ENCODE measurements at places on chromosomes 12 and 14.

DNA sequence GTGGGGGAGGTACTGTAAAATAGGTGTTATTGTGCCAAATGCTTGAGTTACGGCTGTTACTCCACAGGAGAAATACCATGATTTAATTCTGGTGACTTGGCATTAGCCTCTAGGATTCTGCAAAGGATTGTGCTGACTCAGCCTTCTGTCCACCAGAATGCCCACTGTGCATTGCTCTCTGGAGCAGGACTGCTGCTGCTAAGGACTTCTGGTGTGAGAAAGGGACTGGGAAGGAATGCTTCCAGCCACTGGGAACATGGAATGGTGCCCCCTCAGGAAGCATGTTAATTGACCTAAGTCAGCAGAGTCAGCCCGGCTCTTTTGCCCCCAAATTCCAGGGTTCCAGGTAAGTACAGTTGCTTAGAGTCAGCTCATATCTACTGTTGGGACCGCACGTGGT, 32.9 kb downstream of the ZFHX2 start:
- no peak for DNase-seq

GRCh38 chr12:89352242-89352491, 134 bp downstream of the DUSP6 start:
- DNase-seq: no peak

DNA sequence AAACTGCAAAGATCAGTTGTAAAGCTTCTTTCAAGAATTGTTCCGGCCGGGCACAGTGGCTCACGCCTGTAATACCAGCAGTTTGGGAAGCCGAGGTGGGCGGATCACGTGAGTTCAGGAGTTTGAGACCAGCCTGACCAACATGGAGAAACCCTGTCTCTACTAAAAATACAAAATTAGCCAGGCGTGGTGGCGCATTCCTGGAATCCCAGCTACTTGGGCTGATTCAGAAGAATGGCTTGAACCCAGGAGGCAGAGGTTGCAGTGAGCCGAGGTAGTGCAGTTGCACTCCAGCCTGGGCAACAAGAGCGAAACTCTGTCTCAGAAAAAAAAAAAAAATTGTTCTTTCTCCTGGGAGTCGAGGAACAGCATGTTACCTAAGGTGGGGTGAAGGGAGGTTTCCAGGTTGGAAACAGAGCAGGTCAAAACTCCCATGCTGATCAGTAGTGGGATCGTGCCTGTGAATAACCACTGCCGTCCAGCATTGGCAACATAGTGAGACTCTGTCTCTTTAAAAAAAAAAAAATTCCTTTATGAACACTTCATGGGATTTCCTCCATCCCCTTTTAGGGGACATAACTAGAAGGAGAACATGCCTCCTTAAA, 13.9 kb downstream of the FBXO34 start:
- no peak for DNase-seq

- DNase-seq: no peak
These were observed 28.2 kb upstream of the BCL11B start for GRCh38 chr14:99300190-99300589.

DNA sequence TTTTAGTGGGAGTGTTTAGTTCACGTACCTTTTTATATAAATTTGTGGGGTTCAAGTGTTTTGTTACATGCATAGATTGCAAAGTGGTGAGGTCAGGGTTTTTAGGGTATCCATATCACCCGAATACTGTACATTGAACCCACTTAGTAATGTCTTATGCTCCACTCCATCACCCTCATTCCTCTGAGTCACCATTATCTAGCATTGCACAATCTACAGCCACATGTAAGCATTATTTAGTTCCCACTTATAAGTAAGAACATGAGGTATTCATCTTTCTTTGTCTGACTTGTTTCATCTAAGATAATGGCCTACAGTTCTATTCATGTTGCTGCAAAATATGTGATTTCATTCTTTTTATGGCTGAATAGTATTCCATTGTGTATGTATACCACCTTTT, 583.7 kb upstream of the LRFN5 start:
- DNase-seq: no peak

DNA sequence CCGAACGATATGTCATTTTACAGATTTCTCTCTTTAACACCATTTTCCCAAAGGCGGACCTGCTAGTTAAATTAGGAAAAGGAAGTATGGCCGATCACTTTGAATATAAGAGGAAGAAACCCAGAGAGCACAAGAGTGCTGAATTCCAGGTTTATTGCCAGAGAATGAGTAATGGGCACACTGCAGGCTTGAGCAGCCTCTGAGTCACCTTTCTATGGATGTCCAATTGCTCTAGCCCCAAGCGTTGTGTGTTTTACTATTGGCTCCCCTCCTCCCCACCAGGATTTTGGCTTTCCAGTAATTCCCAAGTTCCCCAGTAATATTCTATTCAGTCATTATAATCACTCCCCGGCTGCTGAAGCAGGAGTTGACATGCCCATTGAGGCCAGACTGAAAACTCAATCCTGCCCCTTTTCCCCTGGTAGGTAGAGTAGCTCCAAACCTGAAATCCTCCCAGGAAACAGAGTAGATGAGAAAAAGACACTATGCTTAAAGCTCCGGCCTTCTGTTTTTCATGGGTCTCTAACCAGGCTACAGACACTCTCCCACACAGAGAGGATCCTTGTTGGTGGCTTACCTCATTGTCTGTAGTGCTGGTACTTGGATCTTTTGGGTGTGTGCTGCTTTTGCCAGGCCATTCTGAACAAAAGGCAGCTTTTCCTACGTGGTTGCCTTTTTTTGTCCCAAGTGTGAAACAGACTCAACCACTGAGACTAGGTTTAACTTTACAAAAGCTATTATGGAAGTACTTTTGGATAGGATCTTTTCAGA, 704.3 kb upstream of the FLRT2 start:
- no peak for DNase-seq

DNA sequence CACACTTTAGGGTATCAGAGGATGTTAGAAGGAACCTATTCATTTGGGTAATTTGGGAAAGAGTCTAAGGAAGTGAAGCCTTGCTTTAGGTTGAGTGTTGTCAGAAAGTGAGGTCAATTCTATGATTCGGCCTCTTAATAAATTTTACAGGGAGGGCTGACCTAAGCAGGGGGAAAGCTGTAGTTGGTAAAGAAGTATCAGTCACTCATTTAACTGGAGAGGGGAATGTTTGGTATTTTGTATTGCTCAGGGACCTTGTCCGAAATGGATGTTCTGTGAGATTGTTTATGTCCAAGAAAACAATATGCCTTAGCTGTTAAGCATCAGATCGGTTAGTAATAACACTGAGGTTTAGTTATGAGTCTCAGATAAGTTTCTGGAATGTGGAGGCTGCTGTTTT, 7.3 kb downstream of the CAND1 start:
- DNase-seq: no peak

DNA sequence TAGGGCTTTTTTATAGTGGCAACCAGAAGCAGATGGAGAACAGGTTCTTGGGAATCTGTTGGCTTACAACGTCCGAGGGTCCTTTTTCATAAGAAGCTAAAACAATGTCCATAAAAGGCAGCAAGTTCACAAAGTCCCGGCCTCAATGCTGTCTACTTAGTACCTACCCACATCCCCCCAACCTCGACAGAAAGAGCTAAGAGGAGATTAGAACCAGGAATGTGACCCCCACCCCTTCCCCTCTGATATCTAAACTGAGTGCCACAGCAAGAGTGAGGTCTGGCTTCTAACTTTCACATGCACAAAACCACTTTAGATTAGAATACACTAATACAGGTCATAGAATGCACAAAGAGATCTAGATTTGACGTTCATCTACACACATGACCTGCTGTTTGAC, 4.5 kb downstream of the DPF3 start:
- no peak for DNase-seq

- no peak for DNase-seq
These were observed 50.3 kb upstream of the SRSF5 start for GRCh38 chr14:69716478-69717187.

Measured in central memory CD8-positive, alpha-beta T cell (primary cell).